ENCODE measurements at places on chromosomes 5 and 9. TPM values are rescaled to one million over a fixed set of nuclear protein-coding genes. Genes with fewer than 3 reads are reported as not detected.

- no peaks in the 10 kb centered on the region for H3K36me3 ChIP-seq
- H3K27me3 ChIP-seq = no peaks in the 10 kb centered on the region
- no peak overlapping the region for H3K4me3 ChIP-seq
- DNase-seq = no peak
- H3K27ac ChIP-seq = no peak overlapping the region
Measured at GRCh38 chr9:84486663-84487062, 146.1 kb upstream of the SLC28A3 start.

DNA sequence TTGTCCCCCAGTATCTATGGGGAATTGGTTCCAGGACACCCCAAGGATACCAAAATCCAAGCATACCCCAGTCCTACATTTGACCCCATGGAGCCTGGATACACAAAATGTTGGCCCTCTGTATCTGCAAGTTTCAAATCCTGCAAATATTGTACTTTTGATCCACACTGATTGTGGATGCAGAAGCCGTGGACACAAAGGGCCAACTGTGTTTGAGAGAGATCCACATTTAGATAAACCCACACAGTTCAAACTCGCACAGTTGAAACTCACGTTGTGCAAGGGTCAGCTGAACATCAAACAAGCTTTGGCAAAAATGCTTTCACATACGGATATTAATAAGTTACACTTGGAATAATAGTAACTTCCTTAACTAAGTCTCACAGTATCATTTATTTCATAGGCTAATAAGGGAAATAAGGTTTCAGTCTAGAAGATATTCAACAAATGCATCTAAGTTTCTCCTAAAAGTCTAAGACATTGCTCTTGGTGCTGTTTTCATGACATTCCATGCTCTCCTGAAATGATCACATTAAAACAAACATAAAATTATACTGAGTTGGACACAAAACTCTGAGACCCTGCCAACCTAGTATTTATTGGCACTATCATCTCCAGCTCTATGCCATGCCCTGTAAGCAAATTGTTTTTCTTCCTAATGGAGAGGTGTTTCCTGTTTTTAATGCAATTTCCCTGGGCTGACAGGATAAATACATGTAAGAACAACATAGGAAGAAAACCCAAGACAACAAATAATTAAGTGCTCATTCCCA lies 32.3 kb downstream of the ACTL7A start:
- no peak overlapping the region for H3K4me3 ChIP-seq
- H3K36me3 ChIP-seq = peaks cover 48% of the 10 kb centered on the region
- H3K4me1 ChIP-seq = no peaks in the 10 kb centered on the region
- no peaks in the 10 kb centered on the region for H3K27me3 ChIP-seq

- no peaks in the 10 kb centered on the region for H3K4me1 ChIP-seq
- H3K36me3 ChIP-seq = no peaks in the 10 kb centered on the region
- DNase-seq = no peak
- no peaks in the 10 kb centered on the region for H3K27me3 ChIP-seq
- no peak overlapping the region for H3K27ac ChIP-seq
Measured at GRCh38 chr5:173232499-173233346, 2.3 kb downstream of the NKX2-5 start.

The CTSV gene
- 15.5 TPM for total RNA-seq

The UIMC1 gene
- 38.4 TPM for total RNA-seq

Data from HCT116 (cell line).